ENCODE measurements at places on chromosomes 1 and 21. TPM values are rescaled to one million over a fixed set of nuclear protein-coding genes. Genes with fewer than 3 reads are reported as not detected.

Gene OR4F29
- total RNA-seq, result not detected

Gene DDAH1
- 40.8 TPM for total RNA-seq

Gene PRDM16
- total RNA-seq, result 7.4 TPM

Gene HSD3B2
- total RNA-seq, result not detected

Gene KCNN3
- total RNA-seq, result 0.16 TPM

Gene RNU1-2
- total RNA-seq, result 2,859 TPM

Gene BTBD19
- total RNA-seq, result 51.2 TPM

Gene STMN1
- 238 TPM for total RNA-seq

Gene SLC25A34
- total RNA-seq, result 1.3 TPM

Gene TFF3
- 50.3 TPM for total RNA-seq

Gene SRGAP2C
- 45.4 TPM for total RNA-seq

Gene AIRE
- not detected for total RNA-seq

Gene SEMA6C
- 24.7 TPM for total RNA-seq

Gene FCGR3A
- not detected for total RNA-seq

Gene ZFP69
- total RNA-seq, result 4.9 TPM

Gene CADM3
- 0.13 TPM for total RNA-seq

Gene HORMAD1
- total RNA-seq, result not detected

Gene FCRL1
- not detected for total RNA-seq

Gene ITGB3BP
- total RNA-seq, result 17.9 TPM

Gene HSF2BP
- total RNA-seq, result 3.4 TPM

Gene EXO1
- total RNA-seq, result 3.4 TPM

Gene ACKR1
- not detected for total RNA-seq

Gene NASP
- 72.5 TPM for total RNA-seq

Measured in osteocyte (in vitro differentiated cells).